ENCODE measurements at places on chromosomes 3 and 15. TPM values are rescaled to one million over a fixed set of nuclear protein-coding genes. Genes with fewer than 3 reads are reported as not detected.

The CCR3 gene
- not detected for polyA plus RNA-seq

The PLA2G4D gene
- polyA plus RNA-seq: 0.07 TPM

The RPN1 gene
- polyA plus RNA-seq: 217 TPM

The NFKBIZ gene
- polyA plus RNA-seq: 11.3 TPM

The OXTR gene
- 1.3 TPM for polyA plus RNA-seq

The SCAMP5 gene
- 23.9 TPM for polyA plus RNA-seq

The CLDN1 gene
- 58.9 TPM for polyA plus RNA-seq

The NR2E3 gene
- polyA plus RNA-seq: 1.1 TPM

The SLC28A2 gene
- 0.59 TPM for polyA plus RNA-seq

GRCh38 chr3:136792556-136793330 is 26.2 kb upstream of the SLC35G2 start:
- DNase-seq: no peak

DNA sequence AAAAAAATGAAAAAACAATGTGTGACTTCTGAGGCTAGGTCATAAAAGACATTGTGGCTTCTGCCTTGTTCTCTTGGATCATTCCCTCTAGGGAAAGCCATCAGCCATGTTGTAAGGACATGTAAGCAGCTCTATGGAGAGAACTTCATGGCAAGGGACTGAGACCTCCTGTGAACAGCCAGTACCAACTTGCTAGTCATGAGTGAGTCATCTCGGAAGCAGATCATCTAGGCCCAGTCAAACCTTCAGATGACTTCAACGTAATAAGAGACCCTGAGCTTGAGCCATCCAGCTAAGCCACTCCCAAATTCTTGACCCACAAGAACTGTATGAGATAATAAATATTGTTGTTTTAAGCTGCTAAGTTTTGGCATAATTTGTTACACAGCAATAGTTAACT is 4.9 kb downstream of the MON1A start:
- no peak for DNase-seq

- no peak for DNase-seq
Measured at GRCh38 chr3:57274845-57275244, 17.6 kb downstream of the ASB14 start.

GRCh38 chr3:178518660-178519396 is 17.4 kb upstream of the KCNMB2 start:
- DNase-seq: no peak

- no peak for DNase-seq
Measured at GRCh38 chr15:61327019-61327631, 98.0 kb upstream of the RORA start.

DNA sequence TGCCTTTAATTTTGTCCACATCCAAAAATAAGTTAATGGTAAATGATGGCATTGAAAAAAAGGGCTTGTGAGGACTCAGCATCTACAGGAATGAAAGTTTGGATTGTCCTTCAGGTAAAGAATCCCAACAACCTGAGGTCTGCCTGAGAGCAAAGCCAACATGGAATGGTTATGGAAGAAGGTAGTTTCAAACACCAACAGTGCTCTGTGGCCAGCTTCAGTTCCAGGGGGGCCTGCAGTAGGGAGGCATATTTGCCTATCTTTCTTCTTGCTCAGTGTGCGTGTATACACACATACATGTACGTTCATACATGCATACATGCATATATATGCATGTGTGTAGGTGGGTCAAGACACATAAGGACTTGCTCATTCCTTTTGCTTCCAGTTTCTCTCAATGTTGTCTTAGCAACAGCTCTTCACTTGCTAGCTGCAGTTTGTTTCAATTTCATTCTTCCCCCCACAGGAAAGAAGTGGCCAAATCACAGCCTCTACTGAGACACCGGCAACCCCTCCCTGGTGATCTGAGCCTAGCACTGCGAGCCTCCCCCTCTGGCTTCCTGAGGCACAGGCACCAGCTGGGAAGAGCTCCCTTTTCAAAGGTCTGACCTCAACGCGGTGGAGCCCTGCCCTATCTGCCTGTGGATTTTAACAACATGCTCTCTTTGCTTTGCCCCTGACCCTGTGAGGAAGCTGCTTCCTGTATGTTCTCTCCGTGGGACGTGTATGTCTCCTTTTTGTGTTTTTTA is 146.2 kb downstream of the KLF13 start:
- DNase-seq: peak; percentile 67

DNA sequence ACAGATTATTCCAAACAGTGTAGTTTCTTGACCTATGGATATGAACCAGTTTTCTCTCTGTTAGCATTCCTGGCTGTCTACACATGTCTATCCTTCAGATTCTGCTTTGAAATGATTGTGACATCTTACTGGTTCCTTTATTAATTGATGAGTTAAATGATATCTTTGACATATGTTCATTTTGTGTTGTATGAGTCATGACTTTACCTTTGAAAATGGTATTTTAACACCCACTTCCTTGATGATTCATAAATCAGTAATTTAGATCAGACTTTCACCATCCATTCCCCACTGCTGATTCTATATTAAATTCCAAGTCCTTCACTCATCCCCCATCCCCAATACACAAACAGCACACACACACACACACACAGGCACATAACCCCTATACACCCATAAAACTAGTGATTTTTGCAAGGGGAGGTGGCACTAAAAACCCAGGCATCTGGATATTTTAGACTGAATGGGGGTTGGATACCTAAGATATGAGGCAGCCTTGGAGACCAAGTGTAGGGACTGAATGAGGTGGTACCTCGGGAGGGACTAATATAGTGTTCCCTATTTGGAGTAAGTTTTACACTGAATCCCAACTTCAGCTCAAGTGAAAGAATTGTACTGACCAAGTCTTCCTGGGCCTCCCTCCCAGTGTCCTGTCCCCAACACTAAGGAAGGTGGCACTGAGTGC is 9.7 kb downstream of the CCK start:
- DNase-seq: no peak

DNA sequence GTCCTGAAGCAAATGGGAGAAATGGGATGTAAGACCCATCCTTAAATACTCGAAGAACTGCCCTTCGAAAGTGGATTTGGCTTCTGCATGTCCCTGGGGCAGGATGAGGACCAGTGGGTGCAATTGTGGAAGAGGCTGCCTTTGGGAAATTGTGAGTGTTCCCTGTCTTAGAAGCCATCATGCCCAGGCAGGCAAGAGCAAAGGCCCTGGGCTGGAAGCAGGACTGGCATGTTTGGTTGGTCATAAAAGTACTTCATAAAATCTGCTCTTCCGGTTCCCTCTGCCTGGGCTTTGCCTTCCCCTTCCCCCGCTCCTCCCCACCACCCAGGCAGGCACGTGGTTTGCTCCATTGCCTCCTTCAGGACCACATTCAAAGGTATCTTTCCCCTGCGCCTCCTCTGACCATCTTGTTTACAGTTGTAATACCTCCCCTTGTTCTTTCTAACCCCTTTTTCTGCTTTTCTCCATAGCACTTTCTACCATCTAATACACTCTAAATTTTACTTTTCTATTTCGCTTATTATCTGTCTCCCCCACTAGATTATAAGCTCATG is 8.3 kb downstream of the MINAR1 start:
- no peak for DNase-seq

- no peak for DNase-seq
Measured at GRCh38 chr15:25238126-25238525, 200.7 kb downstream of the UBE3A start.

DNA sequence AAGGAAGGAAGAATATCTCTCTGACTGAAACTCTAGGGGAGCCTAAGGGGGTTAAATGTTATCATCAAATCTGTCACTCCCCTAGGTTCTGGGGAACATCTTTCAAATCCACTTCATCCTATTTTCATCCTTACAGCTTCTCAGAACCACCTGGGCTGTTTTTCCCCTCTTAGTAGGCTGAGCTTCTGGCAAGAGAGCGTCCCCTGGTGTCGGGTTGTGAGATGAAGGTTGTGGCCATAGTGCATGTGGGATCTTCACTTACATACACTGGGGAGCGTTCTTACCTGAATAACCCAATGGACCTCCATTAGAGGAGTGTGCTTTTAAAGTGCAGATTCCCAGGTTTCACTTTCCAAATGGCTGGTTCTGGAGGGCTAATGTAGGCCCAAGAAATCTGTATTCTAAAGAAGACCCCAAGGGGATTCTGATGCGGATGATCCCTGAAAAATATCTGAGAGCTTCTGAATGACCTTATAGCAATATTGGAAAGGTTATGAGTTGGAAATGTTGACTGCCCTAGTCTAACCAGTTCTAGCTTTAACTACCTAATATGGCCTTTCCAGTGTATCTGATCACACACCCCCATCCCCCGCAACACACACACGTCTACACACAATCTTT is 663.7 kb downstream of the AGBL1 start:
- peak; percentile 20 for DNase-seq

GRCh38 chr15:95630683-95631082 is 699.8 kb upstream of the NR2F2 start:
- no peak for DNase-seq

GRCh38 chr3:150737874-150738679 is 24.9 kb downstream of the SIAH2 start:
- no peak for DNase-seq

- DNase-seq: no peak
Measured at GRCh38 chr15:34984889-34985630, 3.0 kb downstream of the ZNF770 start.

All from renal pelvis (tissue), 12 donors.